Activated CD8-positive, alpha-beta T cell treated with anti-CD3 and anti-CD28 coated beads, Interleukin-2, amount 10 ng/mL, durations not matched to agents 7 days and 5 days (primary cell): ENCODE measurements at places on chromosomes 2 and 18.

DNA sequence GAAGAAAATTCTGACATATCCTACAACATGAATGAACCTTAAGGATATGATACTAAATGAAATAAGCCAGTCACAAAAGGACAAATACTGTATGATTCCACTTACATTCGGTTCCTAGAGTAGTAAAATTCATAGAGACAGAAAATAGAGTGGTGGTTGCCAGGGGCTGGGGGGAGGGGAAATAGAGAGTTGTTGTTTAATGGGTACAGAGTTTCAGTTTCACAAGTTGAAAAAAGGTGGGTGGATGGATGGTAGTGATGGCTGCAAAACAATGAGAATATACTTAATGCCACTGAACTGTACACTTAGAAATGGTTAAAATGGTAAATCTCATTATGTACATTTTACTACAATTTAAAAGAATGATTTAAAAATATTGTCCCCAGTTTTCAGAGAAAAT, 53.3 kb upstream of the NFU1 start:
- no peak overlapping the region for H3K4me3 ChIP-seq
- H3K4me1 ChIP-seq, result peaks cover 24% of the 10 kb centered on the region
- peak overlapping the region; percentile 23 for H3K27ac ChIP-seq
- peak; percentile 45 for DNase-seq
- peaks cover 60% of the 10 kb centered on the region for H3K36me3 ChIP-seq

GRCh38 chr2:148984449-148984848, 54.0 kb upstream of the LYPD6B start:
- H3K27ac ChIP-seq, result no peak overlapping the region
- H3K4me3 ChIP-seq, result no peak overlapping the region
- no peaks in the 10 kb centered on the region for H3K27me3 ChIP-seq
- peaks cover 3% of the 10 kb centered on the region for H3K36me3 ChIP-seq
- no peak for DNase-seq
- H3K4me1 ChIP-seq, result no peaks in the 10 kb centered on the region

DNA sequence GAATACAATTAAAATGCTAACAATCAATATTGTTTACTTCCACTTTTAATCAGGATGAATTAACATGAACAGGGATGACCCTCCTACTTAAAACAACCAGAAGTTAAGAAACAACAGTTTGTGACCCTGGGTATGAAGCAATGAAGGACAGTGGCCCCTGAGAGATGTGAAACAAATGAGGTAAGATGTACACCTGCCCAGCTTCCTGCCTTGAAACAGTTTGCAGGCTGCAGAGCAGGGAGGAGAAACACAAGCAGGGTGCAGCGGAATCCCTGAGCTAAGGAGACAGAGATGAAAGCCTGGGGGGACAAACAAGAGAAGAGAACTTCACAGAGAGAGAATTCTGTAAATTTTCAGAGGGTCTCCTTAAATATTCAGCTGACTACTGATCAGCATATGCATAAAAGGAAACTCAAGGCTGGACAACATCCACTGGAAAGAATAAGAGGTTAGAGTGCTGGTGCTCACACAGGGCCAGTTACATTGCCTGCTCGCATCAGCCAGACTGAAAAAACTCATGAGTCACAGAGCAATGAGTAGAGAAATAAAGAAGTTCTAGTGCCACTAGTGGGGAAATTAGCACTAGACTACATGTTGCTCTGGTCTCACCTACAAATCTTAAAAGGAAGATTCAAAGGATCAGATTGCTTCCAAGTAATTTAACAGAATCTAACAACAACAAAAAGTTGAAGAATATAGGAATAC, 106.4 kb downstream of the PID1 start:
- no peaks in the 10 kb centered on the region for H3K36me3 ChIP-seq
- no peak overlapping the region for H3K27ac ChIP-seq
- no peak for DNase-seq
- H3K4me1 ChIP-seq, result no peaks in the 10 kb centered on the region
- no peak overlapping the region for H3K4me3 ChIP-seq

GRCh38 chr2:163157411-163157810, 318.8 kb upstream of the KCNH7 start:
- H3K36me3 ChIP-seq, result no peaks in the 10 kb centered on the region
- H3K27ac ChIP-seq, result no peak overlapping the region
- no peaks in the 10 kb centered on the region for H3K27me3 ChIP-seq
- no peak overlapping the region for H3K4me3 ChIP-seq
- DNase-seq, result no peak

- H3K36me3 ChIP-seq, result no peaks in the 10 kb centered on the region
- H3K4me3 ChIP-seq, result no peak overlapping the region
Observed at GRCh38 chr2:129347486-129348217, 631.8 kb upstream of the RAB6C start.
